ENCODE measurements at places on chromosomes 5 and 9.
A peak's percentile ranks its signal among the peaks of the same experiment; 100 is the strongest.

GRCh38 chr9:137114613-137115393, at the start of gene DPP7:
DPP7 (minus strand) TSS chr9:137114733; CDS start chr9:137114713, 20 bp downstream.
- peak; percentile 71 for DNase-seq

DNA sequence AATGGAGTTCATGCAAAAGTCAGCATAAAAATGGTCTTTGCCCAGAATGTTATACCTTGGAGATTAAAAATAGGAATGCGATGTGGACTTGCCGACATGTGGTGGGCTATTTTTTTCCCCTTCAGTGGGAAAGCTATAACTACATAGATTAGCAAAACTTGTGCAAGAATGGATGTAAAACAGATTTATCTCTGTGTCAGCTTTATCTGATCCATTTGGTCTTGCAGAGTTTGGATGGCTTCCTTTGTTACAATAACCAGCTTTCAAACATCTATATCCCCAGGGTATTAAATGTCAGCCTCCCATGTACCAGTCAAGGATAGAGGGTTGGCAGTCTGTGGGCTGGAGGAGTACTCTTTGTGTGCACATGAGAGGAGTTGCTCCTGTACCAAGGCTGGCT, 284.9 kb downstream of the TMEM38B start:
- no peak for DNase-seq

DNA sequence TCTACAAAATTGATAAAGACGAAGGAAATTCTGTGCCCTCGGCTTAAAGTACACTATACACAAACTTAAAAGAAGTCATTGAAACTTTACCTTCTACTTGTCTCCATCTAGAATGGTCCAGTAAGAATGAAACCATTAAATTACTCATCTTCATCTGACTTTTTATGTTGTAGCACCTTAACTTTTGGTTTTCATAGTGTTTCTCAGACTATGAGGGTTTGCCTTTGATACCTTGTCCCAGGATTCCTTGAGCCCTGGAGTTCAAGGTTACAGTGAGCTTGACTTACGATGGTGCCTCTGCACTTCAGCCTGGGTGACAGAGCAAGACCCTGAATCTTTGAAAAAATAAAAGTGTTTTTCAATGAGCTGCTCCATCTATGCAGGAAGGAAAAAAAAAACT, 132.2 kb downstream of the CDC42SE2 start:
- no peak for DNase-seq

GRCh38 chr5:75262271-75262670, 25.6 kb upstream of the ANKRD31 start:
- DNase-seq = no peak

- no peak for DNase-seq
These were observed 50.9 kb upstream of the SARDH start for GRCh38 chr9:133788819-133789717.

GRCh38 chr5:105506692-105507277, 1944.2 kb upstream of the NUDT12 start:
- DNase-seq = no peak

DNA sequence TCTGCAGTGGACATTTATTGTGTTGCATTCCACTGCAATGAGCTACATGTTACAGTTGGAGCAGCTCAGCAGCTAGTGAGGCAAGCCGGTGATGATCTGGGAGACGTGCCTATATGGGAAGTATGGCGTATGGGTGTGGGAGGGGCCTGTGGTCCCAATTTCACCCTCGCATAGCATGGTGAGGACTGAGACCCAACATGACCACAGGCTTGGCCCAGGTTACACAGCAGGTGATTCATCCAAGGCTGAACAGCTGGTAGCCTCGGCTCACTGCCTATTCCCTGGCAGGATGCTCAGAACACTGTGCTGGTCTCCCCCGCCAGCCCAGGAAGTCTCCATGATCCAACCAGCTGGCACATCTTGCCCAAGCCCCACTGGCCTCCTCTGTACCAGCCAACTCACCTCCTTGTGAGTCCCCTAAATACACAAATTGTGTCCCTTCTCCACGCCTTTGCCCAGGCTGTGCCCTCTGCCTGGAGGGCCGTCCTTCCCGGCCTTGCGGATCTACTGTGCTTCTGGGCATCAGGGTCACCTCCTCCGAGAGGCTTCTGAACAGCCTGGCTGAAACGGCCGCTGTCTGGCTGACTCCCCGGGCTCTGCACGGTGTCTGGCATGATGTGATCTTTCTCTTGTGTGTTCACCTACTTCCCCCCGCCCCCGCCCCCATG, 81.4 kb downstream of the NSUN2 start:
- DNase-seq = no peak

GRCh38 chr5:7415123-7415522, 19.2 kb downstream of the ADCY2 start:
- no peak for DNase-seq

DNA sequence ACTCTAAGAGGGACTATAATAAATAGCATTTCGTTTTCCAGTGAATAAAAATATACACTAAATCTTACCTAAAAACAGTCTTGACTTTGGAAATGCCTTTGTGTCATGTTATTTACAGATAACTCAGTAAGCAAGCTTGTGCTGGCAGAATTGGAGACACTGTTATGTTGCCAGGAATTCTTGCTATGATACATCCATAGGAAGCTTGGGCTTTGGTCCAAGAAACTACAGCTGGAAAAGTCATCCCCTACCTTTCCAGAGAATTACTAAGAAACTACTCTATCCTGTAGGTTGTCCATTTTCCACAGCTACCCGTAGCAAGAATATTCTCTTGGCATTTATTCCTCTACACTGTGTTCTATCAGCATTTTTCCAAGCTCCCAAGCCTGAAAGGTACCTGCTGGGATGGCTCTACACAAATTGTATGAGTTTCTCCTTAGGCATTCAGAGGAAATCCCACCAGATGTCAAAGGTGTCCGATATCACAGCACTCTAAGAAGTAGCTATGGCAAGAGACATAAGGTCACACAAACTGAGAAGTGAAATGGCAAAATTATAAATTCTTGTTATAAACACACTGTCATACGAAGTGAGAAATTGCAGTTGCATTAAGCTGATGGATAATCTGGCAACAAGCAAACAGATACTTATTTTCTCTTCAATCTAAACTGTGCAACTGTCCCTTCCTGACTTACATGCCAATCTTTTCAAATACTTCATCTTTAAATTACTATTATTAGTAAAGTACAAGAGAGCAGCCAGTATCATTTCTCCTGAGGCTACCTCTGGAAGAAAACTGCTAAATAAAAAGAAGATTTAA, 68.5 kb downstream of the MCTP1 start:
- DNase-seq = no peak

GRCh38 chr9:91179237-91180138, 182.2 kb downstream of the AUH start:
- DNase-seq = no peak

DNA sequence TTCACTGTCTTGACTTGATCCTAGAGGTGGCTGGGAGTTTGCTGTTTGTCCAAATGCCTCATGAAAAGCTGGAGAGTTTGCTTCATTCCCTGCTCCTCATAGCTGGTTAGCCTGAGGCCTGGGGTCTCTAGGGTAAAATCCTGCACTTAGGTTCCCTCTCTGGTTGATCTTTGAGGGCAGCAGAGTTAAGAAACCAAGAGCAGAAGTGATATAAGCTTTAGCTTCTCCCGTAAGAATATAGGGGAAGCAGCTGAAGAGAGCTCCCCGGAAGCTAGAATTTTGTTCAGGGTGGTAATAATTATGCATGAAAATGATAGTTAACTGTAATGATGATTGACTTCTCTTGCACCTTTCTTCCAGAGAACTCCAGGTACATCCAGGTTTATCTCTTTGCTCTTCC, 1.4 kb downstream of the FAM53C start:
- DNase-seq = no peak

DNA sequence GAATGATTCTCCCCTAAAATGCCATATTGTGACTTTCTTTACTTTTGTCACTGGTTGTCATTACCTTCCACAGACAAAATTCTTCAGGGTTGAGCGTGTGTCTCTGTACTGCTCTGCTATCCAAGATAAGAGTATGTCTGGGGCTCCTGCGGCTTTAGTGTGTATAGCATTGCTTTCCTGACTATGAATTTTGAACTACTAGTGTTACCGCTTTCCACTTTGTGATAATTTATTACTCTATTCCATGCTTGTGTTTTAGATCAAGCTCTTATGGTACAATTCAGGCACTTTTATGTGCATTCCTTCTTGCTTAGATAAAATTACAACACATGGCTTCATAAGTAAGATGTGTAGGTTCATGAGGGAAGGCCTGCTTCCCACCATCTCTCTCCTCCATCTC, 51.5 kb upstream of the MEF2C start:
- DNase-seq = no peak

DNA sequence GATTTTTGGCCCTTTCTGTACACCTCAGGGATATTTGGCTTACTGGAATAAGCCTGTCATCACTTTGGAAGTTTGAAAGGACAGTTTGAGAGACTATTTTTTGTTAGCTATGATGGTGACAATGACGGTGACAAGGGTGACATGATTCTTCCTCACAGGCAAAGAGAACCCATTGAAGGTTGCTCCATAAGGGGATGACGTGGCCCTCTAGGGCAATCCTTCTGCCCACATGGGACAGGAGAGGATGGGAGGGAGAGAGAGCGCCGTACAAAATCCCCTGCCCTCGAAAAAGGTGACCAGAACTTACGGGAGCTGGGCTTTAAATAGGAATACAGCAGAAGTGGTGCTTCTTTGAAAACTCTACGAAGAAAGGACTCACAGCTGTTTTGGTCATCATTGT, 22.6 kb downstream of the HRH2 start:
- no peak for DNase-seq

DNA sequence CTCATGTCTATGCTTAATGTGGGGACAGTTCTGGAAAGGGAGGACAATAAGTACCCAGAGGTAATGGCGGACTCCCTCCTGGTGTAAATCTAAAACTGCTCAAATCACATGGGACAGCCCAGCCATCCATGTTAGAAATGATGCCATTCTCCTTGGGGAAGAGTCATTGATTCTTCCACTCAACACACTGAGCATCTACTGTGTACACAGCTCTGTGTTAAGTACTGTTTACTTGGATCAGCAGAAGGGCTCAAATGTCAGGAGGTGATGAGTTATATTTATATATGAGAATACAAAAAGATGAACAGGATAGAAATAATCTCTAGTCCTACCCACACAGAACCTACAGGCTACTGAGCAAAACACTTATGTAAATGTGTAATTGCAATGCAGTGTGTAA, 31.8 kb upstream of the NANS start:
- DNase-seq = no peak

DNA sequence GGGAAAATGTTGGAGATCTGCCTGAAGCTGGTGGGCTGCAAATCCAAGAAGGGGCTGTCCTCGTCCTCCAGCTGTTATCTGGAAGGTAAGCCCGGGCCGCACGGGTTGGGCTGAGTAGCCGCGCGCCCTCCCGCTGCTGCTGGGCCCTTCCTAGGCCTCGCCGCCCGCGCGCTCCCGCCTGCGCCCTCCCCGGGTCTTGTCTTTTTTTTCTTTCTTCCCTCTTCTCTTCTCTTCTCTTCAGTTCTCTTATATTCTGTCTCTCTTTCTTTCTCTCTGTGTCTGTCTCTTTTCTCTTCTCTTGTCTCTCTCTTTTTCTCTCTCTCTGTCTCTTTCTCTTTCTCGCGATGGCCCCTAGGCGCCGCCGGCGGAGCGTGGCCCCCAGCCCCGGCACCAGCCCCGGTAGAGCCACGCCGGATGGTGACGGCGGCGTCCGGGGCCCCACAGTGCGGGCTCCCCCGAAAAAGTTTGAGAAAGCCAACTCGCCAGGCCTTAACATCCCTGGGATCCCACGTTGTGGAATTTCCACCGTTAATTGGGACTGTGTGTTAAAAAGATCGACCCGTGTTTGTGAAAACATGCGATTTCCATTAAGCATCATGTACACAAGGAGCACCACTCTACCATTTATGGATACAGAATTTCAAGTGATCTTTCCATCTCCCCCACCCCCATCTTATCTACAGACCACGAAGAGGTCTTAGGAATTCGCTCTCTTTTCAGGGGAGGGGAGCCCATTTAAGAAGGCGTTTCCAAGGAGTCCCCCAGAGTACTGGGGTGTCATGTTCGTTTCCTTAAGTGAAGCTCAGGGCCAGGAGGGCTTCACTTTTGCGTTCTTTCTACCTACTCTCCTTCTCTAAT, 616 bp downstream of the ABL1 start:
- DNase-seq = no peak

DNA sequence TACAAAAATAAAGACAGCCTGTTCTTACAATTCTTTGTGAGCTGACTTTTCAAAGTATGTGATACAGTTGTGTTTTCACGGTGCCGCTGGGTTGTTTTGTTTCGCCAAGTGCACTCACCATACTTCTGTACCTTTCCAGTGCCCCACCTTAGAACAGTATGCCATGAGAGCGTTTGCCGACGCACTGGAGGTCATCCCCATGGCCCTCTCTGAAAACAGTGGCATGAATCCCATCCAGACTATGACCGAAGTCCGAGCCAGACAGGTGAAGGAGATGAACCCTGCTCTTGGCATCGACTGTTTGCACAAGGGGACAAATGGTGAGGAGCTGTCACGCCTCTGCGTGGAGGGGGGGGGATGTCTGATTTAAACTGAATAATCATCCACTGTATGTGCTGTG, 12.9 kb downstream of the CCT5 start:
- no peak for DNase-seq

- no peak for DNase-seq
These were observed 55.3 kb upstream of the ANGPTL2 start for GRCh38 chr9:127177665-127178265.

DNA sequence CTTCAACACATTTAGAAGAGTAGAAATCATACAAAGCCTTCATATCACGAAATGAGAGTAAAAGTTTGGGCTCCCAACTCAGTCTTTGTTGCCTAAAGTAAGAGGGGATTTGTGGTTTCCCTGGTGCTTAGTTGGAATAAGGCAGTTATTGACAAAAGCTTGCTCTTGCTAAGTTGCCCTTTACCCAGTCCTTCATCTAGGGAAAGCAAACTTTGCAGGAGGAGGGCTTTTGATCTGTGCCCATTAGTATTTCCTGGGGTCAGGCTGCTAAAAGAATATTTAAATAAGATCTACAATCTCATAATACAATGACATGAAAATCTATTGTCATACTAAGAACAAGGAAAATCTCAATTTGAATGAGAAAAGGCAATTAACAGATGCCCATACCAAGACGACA, 84.1 kb upstream of the ACO1 start:
- no peak for DNase-seq

GRCh38 chr9:76374783-76375559, 19.3 kb downstream of the RFK start:
- no peak for DNase-seq

Data from T follicular helper cell (primary cell).